ENCODE measurements at places on chromosomes 3 and 15.

GRCh38 chr3:113292933-113293332 lies 81.6 kb downstream of the BOC start:
- DNase-seq, result no peak

GRCh38 chr3:23129117-23129516 lies 74.0 kb upstream of the UBE2E2 start:
- DNase-seq, result no peak

- DNase-seq, result no peak
Measured at GRCh38 chr3:23663246-23663645, 142.5 kb upstream of the UBE2E1 start.

GRCh38 chr15:70192490-70192889 lies 94.8 kb upstream of the TLE3 start:
- no peak for DNase-seq

DNA sequence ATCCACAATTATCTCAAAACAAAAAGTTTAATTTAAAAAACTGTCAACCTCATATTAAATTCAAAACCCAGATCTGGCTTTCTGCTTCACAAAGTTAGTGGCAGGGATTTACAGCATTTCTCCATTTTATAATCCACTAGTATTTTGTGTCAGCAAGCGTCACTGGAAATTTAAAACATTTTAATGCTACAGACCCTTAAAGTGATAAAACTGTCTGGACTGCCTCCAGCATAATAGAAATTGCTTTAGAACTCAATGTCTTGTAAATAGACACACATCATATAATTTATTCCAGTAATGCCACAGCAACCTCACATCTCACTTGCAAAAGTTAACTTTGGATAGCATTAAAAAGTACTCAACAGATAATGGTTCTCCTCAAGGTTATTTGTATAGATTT lies 116.1 kb downstream of the ULK4 start:
- DNase-seq, result no peak

DNA sequence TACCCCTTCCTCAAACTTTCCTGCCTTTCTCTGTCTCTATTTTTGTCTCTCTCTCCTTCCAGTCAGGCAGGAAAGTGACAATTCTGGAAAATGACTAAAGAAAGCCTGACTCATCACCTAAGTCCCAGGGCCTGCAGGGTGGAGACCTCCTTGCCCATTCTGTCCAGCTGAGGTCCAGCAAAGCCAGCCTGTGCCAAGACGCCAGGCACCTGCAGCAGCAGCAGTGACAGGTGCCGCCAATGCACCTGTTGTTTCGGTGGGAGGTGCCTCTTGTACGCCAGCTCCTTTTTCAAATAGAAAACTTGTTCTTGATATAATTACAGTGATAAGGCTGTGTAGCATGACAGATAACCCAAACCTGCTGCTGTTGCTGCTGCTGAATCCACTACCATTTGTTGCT lies 501.3 kb downstream of the NTRK3 start:
- DNase-seq, result no peak

- no peak for DNase-seq
Measured at GRCh38 chr3:55468251-55468650, 18.9 kb downstream of the WNT5A start.

- DNase-seq, result no peak
Measured at GRCh38 chr3:120536642-120537041, 59.5 kb upstream of the NDUFB4 start.

- no peak for DNase-seq
Measured at GRCh38 chr15:51757450-51757849, 6.1 kb downstream of the TMOD2 start.

- no peak for DNase-seq
Measured at GRCh38 chr3:11998092-11998491, 6.1 kb upstream of the SYN2 start.

DNA sequence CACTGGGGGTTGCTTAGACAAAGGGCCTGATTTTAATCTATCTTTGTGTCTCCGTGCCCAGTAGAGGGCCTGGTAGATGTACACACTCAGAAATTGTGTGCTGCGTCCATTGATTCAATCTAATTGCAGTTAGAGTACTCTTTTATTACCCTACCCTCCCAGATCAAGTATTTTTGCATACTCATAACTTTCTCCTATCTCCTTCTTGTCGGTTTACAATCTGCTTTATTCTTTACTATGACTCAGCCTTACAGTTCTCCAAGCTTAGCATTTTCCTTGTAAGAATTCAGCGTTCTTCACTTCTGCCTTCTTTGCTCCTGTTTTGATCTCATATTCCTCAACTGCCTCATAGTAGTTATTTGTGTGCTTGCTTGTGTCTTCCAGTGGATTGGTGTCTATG lies 124.5 kb upstream of the ARRDC4 start:
- no peak for DNase-seq

- DNase-seq, result no peak
Measured at GRCh38 chr3:20186600-20187004, 596 bp upstream of the SGO1 start.

DNA sequence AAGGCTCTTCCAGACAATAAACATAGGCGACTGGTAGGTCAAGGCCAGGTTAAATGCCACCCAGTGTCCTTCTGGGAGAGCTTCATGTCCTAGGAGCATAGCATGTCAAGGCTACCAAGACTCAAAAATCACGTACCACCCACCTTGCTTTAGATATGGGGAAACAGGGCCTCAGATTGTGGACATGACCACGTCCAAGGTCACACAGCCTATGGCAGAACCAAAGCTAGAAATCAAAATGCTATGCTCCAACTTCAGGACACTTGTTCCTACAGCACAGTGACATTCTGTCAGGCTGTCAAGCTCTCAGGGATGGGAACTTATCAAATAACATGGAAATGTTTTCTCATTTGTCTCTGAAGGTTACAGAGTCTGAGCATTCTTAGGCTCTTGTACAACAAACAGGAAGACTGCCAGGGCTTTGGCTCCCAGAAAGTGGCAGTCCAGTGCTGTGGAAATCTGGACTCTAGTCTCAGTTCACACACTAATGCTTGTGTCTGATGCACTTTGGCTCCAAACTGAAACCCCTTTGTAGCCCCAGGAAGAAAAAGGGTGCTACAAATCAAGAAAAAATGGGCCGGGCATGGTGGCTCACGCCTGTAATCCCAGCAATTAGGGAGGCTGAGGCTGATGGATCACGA lies 170.4 kb upstream of the LPP start:
- no peak for DNase-seq

DNA sequence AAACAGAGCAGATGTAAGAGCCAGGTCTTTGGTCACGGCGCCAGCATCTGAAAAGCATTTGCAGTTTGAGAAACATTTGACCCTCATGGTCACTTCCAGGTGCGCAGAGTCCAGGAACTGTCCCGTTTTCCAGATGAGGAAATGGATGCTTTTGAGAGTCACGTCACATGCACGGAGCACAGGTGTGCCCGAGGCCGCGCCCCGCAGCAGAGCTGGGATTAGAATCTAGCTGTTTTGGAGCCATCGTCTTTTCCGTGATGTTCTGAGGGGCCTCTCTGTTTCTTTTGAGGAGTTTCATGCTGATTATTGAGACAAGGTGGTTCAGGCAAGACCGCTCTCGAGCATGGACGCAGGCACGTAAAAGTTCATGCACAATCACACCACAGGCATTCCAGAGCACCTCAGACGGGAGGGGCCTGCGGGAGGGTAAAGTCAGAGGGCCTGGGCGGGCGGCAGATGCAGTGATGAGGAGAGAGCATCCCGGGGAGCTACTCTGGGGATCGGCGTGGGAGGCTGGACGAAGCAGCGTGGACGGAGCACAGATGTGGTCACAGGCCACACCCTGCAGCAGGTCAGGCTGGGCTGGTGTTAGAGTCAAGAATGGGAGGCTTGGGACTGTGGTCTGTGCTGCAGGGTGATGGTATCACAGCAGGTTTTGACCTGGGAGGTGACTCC lies 139.2 kb upstream of the MEF2A start:
- no peak for DNase-seq

DNA sequence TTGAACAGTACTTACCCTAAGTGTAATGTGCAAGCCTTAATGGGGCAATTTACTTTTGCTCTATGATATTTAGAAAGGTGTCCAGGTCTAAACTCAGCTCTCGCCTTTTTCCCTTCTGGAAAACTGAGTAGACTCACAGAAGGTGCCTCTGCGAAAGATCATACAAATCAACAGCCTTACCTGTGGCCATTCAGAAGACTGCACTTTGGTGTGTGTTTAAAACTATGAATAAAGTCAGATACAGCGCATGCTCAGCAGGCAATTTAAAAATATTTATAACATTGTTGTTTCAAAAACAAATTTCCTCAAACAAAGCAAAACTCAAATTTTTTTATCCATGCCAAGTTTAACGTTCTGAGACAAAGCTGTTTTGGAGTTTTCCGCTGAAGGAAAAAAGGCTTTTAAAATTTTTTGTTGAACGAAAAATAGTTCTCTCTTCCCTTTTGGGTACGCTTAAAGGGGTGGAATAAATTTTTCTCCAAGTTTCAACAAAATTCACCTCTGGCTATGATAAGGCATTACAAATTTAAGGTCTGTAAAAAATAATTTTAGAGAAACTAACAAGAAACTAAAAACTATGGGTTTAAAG lies 156.3 kb downstream of the TIGIT start:
- DNase-seq, result no peak

DNA sequence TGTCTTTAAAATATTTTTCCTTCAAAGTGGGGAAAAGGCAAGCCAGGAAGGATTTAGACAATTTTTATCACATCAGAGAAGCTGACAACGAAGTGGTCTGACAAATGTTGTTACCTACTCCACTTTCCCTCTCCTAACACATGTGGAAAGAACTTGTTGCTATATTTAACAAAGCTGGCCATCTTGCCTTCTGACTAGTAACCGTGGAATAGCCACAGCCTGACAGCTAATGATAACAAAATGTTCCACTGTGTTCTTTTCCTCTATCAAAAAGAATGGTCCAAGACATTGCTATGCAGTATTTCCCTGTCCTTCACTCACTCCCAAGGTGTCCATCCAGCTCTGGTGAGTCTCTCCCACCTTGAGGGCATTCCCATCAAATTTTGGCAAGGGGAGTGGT lies 481.4 kb upstream of the THBS1 start:
- no peak for DNase-seq

DNA sequence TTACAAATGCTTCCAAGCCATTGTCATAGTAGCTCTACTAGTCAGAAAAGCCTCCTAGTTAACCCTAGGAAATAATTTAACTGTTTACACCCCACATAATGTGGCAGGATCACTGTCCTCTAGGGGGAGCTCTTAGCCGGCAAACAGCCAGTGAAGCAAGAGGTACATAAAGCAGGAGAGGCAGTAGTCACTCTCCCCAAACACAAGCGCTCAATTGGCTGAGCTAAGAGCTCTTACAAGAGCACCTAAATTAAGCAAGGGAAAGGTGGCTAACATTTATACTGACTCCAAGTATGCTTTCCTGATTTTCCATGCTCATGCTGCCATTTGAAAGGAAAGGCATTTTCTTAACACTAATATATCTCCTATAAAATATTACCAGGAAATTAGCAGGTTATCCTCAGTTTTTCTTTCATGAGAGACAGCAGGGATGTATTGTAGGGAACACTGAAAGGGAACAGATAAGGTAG lies 37.6 kb downstream of the NCEH1 start:
- peak; percentile 60 for DNase-seq

DNA sequence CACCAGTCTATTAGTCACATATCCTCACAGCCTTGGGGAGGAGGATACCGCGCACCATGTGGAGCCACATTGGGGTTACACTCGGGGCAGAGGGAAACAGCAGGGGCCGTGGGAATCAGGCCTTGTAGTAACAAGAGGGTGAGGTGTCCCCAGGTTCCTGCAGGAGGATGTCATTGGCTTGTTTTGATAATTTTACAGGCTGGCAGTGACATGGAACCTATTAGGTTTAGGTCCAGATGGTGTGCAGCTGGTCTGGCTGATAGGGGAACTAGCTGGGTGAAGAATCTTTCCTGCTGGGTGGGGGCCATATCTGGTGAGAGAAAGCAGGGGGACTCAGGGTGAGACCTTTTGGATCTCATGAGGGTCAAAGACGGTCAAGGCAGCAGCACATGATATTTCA lies 9.8 kb upstream of the MEF2A start:
- no peak for DNase-seq

- no peak for DNase-seq
Measured at GRCh38 chr3:109356442-109357155, 19.3 kb upstream of the DPPA4 start.

- no peak for DNase-seq
Measured at GRCh38 chr3:15387735-15388134, 39.6 kb downstream of the METTL6 start.

- DNase-seq, result no peak
Measured at GRCh38 chr3:127803619-127804018, 18.7 kb downstream of the MGLL start.

- DNase-seq, result peak; percentile 39
Measured at GRCh38 chr3:123026565-123027291, 835 bp downstream of the SEMA5B start.

GRCh38 chr3:114380233-114380651 lies 86.4 kb downstream of the TIGIT start:
- peak; percentile 26 for DNase-seq

DNA sequence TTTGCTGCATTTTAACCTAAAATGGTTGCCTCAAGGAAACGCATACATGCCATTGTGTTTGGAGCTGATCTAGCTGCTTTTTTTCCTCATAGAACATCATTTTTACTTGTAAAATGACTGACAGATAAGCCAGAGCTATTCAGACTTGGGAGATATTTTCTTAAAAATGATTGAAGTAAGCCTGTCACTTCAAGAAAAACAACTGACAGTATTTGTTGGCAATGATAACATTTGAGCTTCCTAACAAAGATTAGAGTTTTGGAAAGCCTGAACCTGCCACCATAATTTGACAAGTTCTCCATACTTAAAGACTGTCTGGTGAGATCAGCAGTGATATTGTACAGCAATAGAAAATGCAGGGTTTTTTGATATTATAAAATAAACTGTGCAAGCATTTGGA lies 27.6 kb upstream of the MRPL3 start:
- DNase-seq, result no peak

Data from neural crest cell (in vitro differentiated cells).